ENCODE measurements at places on chromosomes 5 and 9.

GRCh38 chr9:75918154-75918553 lies 27.7 kb downstream of the PCSK5 start:
- DNase-seq = no peak

GRCh38 chr9:34069831-34070230 lies 21.1 kb upstream of the UBAP2 start:
- no peak for DNase-seq

DNA sequence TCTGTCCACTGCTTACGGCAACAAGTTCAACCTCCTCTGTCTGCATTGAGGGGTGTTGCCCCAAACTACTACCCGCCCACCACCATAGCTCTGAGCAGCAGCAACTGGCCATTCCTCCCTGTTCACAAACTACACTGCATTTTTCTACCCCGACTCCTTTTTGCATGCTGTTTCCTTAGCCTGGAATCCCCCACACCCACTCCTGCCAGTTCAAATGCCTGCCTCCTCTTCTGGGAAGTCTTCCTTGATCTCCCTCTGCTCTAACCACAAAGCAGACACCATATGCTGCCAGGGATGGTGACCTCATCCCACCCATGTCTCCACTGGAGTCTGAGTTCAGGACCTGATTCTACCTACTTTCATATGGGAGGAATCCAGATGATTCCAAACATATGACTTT lies 13.3 kb downstream of the ALDH1B1 start:
- DNase-seq = no peak

- DNase-seq = peak; percentile 47
Measured at GRCh38 chr9:114016101-114016500, 62.0 kb downstream of the AMBP start.

- DNase-seq = no peak
Measured at GRCh38 chr5:62600560-62601252, 22.1 kb downstream of the LRRC70 start.

DNA sequence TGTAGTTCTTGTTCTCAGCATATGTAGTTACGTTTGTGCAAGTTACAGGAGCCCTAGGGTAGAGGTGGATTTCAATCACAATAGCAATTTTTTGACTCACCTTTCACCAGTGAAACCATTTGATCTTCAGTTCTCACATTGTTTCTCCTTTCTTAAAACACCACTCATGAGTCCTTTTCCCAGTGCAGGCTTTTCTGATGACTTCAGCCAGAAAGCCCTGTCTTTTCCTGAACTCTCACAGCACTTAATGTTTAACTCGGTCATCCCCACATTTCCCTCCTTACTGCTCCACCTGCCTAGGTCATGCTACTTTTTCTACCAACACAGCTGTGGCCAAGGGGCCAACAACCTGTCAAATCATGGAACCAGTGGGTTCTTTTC lies 37.9 kb downstream of the ARHGEF28 start:
- DNase-seq = no peak

DNA sequence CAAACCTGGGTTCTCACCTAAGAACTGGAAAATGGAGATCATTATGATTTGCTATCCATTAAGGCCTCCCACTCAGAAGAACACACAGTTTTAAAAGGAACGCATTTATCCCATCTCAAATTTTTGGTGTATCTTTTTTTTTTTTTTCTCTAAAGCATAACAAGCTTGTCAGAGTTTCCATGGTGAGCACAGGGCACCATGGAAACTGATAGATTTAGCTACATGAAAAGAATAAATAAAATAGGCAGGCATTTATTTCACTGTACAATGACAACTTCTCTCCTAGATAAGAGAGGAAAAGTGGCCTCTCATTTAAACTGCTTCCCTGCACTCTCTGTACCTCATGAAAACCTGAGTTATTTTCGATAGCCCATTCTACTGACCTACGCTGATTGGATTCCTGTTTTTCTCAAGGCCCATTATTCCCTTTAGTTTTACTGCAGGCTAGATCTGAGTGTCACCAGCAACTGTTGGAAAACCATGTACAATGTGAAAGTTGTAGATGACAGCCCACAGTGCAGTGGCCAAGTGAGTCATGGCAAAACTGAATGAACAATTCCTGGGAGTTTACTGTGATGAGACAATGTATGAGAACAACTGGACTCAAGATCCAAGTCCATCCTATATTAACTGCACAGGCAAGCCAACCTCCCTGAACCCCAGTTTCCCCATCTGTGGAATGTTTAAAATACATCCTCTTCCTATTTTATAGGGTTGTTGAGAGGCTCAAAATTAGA lies 4.3 kb upstream of the GDA start:
- no peak for DNase-seq

DNA sequence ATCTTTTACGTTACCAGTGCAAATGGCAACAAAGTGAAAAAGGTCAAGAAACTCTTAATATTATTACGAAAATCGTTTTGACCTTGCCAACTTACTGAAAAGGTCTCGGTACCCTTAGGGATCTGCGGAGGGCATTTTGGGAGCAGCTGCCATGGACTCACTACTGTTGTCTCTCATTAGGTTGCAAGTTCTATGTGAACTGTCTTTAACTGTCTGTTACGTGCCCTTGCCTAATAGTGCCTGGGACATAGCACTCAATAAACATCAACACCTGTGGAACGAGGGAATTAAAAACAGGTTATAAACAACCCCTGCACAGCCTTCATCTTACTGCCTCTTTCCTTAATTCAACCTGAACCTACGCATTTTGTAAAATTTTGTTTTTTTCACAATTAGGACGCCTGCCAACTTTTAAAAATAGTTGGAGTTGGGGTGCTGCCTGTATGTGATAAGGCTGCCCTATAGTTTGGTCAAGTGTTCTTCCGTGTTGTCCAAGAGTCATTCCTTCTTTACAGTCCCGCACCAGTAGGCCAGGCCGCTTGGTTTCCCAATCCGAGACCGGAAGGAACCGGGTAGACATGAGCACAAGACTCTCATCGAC lies 527 bp upstream of the SREK1 start:
- no peak for DNase-seq

All from vagina (tissue), 2 donors.